T-helper 17 cell (primary cell): ENCODE measurements at places on chromosomes 2 and 18.
A peak's percentile ranks its signal among the peaks of the same experiment; 100 is the strongest.

DNA sequence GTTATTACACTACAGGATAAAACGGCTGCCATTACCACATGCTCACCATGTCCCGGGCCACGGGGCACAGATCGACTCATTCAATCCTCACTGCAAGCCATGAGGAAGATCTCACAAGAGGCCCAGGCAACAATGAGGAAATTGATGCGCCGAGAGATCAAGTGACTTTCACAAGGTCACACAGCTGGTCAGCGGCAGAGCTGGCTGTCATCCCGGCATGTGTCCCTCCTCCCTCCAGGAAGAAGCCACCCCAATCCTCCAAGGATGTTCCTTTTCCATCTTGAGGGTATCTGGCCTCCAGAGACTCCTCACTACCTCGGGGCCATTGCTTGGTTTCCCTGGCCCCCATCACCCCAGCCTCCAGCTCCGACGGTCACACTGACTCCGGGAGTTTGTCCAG lies 65.3 kb upstream of the GLI2 start:
- no peaks in the 10 kb centered on the region for H3K4me1 ChIP-seq
- H3K27ac ChIP-seq: no peak overlapping the region
- DNase-seq: no peak
- H3K27me3 ChIP-seq: peaks cover 56% of the 10 kb centered on the region
- no peaks in the 10 kb centered on the region for H3K36me3 ChIP-seq
- H3K4me3 ChIP-seq: no peak overlapping the region

- no peaks in the 10 kb centered on the region for H3K4me1 ChIP-seq
- DNase-seq: no peak
- peaks cover 3% of the 10 kb centered on the region for H3K36me3 ChIP-seq
- H3K4me3 ChIP-seq: no peak overlapping the region
Measured at GRCh38 chr2:227671170-227671905, 4.7 kb downstream of the SCYGR5 start.

- no peaks in the 10 kb centered on the region for H3K27me3 ChIP-seq
- no peak for DNase-seq
- peaks cover 15% of the 10 kb centered on the region for H3K4me1 ChIP-seq
- H3K4me3 ChIP-seq: no peak overlapping the region
- no peak overlapping the region for H3K27ac ChIP-seq
- peaks cover 21% of the 10 kb centered on the region for H3K36me3 ChIP-seq
Measured at GRCh38 chr2:108477099-108477498, 28.1 kb downstream of the GCC2 start.

DNA sequence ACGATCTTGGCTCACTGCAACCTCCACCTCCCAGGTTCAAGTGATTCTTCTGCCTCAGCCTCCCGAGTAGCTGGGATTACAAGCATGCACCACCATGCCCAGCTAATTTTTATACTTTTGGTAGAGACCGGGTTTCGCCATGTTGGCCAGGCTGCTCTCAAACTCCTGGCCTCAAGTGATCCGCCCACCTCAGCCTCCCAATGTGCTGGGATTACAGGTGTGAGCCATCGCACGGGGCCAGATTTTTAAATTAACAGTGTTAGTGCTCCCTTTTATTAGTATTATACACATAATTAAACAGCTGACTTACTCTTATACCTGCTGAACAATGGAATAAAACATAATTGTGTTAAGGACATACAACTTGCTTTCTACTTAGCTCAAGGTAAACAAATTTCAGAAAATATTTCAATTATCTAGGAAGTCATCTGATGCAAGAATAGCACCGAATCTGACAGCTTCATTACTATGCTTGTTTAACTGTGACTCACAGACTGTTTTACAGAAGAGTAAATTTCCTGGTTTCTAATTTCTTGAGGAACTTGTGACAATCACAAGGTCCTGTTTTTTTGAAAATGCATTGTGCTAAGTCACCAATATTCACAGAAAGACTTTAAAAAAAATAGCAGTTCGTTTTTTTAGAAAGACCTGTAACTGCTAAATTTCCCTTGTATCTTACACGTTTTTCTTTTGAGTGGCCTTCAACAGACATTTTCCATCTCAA lies 51.2 kb downstream of the SPIRE1 start:
- no peak overlapping the region for H3K4me3 ChIP-seq
- H3K27me3 ChIP-seq: peaks cover 12% of the 10 kb centered on the region
- no peak for DNase-seq
- peaks cover 5% of the 10 kb centered on the region for H3K4me1 ChIP-seq
- H3K27ac ChIP-seq: no peak overlapping the region
- H3K36me3 ChIP-seq: peaks cover 2% of the 10 kb centered on the region

DNA sequence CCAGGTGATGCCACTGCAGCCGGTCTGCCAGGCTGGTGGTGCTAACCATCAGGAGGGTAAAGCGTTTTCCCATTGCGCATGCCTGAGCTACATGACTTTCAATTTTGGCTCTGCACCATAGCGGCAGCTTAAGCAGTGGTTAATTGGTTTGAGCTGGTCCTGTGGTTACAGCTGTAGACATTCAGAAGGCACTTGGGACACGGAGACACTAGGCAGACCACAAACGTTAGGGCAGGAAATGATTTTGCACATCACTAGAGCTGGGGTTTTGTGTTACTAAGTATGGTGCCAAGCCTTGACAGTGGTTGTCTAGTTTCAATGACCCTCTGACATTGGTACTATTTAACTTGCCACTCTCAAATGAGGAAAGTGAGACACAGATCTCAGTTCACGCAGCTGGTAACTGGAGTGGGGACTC lies 28.9 kb upstream of the CNOT11 start:
- H3K4me1 ChIP-seq: peaks cover 11% of the 10 kb centered on the region
- H3K36me3 ChIP-seq: no peaks in the 10 kb centered on the region
- peak overlapping the region; percentile 27 for H3K27ac ChIP-seq
- no peaks in the 10 kb centered on the region for H3K27me3 ChIP-seq
- no peak overlapping the region for H3K4me3 ChIP-seq

DNA sequence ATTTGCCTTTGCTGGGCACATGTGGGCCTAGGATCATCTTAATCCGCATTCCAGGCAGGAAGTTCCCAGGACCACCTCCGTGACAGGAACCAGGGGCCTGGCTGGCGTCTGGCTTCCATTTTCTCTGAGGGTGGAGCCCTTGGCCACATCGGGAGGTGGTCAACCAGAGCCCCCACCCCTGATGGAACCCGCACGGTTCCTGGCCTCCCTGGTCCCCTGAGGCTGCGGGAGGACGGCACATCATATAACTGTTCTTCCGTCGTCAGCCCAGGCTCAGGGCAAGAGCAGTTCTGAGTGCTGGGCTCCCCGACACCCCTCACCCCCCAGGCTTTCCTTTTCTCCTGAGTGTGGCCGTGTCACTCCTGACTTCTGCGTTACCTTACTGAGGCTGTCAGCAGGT lies 13.5 kb downstream of the ESPNL start:
- no peak overlapping the region for H3K4me3 ChIP-seq
- no peak for DNase-seq
- peaks cover 5% of the 10 kb centered on the region for H3K27me3 ChIP-seq
- H3K36me3 ChIP-seq: no peaks in the 10 kb centered on the region
- peak overlapping the region; percentile 22 for H3K27ac ChIP-seq

DNA sequence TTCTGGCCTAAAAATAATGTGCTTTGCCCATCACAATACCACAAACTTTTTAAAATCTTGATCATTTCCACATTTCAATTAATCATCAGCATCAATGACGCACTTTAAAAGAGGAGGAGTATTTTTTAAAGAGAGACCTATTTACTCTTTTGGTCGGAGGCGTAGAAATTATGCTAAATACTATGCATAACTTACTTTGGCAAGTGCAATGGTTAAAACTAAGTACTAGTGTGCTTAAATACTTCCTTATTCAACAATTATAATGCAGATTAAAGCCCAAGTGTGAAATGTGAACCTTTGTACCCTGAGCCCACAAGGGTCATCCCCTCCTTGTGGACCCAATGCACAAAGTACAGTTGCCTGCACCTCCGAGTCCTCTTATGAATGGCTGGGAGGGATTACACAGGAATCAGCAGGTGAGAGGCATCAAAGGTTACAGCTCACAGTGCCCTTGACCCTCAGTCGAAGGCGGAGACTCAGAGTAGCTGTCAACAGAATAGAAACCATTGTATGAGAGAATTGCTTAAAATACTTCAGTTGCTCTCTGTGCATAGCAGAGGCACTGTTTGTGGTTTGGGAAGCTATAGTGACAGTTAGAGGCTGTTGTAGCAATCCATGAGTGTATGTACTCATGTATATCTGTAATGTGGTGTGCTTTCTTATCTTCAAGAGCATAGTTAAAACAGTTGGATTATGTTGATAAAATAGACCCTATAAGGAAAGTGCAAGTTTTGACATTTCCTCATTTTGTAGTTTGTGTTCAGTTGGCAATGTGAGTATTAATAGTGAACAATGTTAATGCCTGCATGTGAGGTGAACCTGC lies 151.7 kb upstream of the ITGA4 start:
- no peak for DNase-seq
- peak overlapping the region; percentile 58 for H3K4me3 ChIP-seq
- peaks cover 57% of the 10 kb centered on the region for H3K4me1 ChIP-seq
- H3K36me3 ChIP-seq: peaks cover 2% of the 10 kb centered on the region

DNA sequence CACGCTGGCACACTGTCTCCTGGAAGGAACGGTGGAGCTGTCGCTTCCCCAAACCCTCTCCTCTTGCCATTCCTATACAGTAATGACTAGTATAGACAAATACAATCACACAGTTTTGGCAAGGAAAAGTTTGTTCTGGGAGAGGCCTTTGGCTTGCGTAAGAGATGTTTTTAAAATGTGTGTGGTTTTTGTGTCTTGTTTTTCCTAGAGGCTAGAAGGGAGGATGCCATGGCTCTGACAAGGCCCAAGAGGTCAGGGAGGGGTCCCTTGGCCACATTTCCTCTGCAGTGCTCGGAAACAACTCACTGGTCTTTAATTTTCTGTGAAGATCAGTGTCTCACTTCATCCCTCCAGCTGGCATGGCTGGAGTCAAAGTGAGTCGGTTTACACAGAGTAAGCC lies 195.9 kb downstream of the SH3RF3 start:
- H3K4me3 ChIP-seq: no peak overlapping the region
- H3K4me1 ChIP-seq: peaks cover 6% of the 10 kb centered on the region
- H3K36me3 ChIP-seq: peaks cover 2% of the 10 kb centered on the region
- no peak overlapping the region for H3K27ac ChIP-seq
- peaks cover 25% of the 10 kb centered on the region for H3K27me3 ChIP-seq

GRCh38 chr2:210859314-210859713 lies 302.9 kb downstream of the CPS1 start:
- H3K4me1 ChIP-seq: no peaks in the 10 kb centered on the region
- no peak overlapping the region for H3K27ac ChIP-seq
- no peaks in the 10 kb centered on the region for H3K36me3 ChIP-seq
- no peak overlapping the region for H3K4me3 ChIP-seq
- no peaks in the 10 kb centered on the region for H3K27me3 ChIP-seq

- H3K36me3 ChIP-seq: no peaks in the 10 kb centered on the region
- no peak for DNase-seq
- H3K27me3 ChIP-seq: peaks cover 36% of the 10 kb centered on the region
- H3K4me1 ChIP-seq: no peaks in the 10 kb centered on the region
- H3K27ac ChIP-seq: no peak overlapping the region
- H3K4me3 ChIP-seq: no peak overlapping the region
Measured at GRCh38 chr2:180901331-180901730, 79.1 kb upstream of the UBE2E3 start.

DNA sequence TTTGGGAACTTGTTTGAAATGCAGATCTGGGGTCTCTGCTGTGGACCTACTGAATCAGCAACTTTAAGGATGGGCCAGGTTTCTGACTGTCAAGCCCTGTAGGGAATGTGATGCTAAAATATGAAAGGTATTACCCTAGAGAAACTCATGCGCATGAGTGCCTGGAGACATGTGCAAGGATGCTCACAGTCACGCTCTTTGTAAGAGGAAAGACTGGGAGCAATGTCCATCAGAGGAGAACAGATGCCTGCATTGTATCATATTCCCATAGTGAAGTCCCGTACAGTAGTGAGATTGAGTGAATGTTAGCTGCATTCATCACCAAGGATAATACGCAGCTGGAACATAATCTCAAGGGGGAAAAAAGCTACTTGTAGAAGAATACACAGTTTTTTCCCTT lies 14.1 kb downstream of the ZNF407 start:
- H3K36me3 ChIP-seq: peaks cover 2% of the 10 kb centered on the region
- peaks cover 23% of the 10 kb centered on the region for H3K4me1 ChIP-seq
- H3K4me3 ChIP-seq: no peak overlapping the region
- DNase-seq: no peak
